ENCODE measurements at places on chromosomes 6 and 20. TPM values are rescaled to one million over a fixed set of nuclear protein-coding genes. Genes with fewer than 3 reads are reported as not detected.
A peak's percentile ranks its signal among the peaks of the same experiment; 100 is the strongest.

GRCh38 chr6:94487371-94487770, 1068.0 kb upstream of the EPHA7 start:
- no peaks in the 10 kb centered on the region for H3K4me1 ChIP-seq
- no peaks in the 10 kb centered on the region for H3K27me3 ChIP-seq

The TINAG gene
- polyA plus RNA-seq = not detected

The SEL1L2 gene
- not detected for polyA plus RNA-seq

DNA sequence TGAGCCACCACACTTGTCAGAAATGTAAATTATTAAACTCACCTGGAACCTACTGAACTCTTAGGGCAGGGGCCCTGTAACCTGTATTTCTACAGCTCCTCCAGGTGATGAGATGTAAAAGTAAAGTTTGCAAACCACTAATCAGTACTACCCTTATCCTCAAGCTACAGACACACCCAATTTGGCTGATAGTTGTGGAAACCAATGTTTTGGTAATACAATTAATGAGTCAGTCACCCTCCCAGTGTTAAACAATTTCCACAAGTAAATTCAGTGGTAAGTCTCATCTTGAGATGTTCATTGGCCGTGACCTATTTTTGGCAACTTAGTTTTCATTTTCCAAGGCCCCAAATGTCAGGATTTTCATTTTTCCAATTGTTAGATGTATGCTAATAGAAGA, 29.6 kb downstream of the GCNT2 start:
- H3K4me1 ChIP-seq = peaks cover 2% of the 10 kb centered on the region
- no peaks in the 10 kb centered on the region for H3K36me3 ChIP-seq
- H3K4me3 ChIP-seq = no peak overlapping the region
- DNase-seq = no peak

DNA sequence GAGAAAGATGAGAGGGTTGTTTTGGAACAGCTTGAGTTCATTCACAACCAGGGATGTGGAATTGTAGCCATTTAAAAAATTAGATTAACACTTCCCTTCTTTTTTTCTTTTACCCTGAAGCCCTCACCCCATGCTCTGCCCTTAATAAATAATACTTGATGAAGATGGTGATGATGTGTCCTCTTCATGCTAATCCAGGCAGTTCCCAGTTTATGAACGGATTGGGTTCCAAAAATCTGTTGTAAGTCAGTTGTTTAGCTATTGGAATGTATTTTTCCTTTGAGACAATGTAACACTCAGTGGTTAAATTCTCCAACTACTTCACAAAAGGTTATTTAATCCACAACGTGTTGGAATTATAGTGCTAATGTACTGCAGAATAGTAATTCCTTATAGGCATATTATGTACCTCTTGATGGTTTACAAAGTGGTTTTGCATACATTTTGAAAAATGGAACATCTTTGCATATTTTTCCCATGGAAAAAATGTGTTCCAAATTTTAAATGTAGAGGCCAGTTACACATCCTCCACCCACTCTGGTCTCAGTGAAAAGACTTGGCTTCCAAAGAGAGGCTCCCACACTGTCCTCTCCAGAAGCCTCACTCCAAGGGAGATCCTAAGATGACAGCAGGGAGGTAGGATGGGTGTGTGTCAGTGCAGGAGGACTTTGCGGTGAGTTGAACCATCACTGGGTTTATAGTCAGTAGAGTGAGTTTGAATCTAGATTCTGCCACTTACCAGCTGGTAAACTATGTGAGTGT, 45.8 kb upstream of the CEP162 start:
- no peak overlapping the region for H3K27ac ChIP-seq
- no peaks in the 10 kb centered on the region for H3K4me1 ChIP-seq
- no peak for DNase-seq
- H3K36me3 ChIP-seq = no peaks in the 10 kb centered on the region
- no peaks in the 10 kb centered on the region for H3K27me3 ChIP-seq

DNA sequence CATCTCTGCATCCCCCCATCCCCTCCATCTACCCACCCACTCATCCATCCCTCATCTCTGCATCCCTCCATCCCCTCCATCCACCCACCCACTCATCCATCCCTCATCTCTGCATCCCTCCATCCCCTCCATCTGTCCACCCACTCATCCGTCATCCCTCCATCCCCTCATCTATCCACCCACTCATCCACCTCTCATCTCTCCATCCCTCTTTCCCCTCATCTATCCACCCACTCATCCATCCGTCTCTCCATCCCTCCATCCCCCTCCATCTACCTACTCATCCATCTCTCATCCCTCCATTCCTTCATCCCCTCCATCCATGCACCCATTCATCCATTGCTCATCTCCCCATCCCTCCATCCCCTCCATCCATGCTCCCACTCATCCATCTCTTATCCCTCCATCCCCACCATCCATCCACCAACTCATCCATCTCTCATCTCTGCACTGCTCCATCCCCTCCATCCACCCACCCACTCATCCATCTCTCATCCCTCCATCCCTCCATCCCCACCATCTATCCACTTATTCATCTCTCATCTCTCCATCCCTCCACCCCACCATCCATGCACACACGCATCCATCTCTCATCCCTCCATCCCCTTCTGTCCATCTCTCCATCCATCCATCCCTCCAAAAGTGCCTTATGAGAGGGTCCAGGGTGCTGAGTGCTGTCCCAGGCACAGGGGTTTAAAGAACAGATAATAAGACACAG, 51.4 kb downstream of the WDR27 start:
- H3K4me3 ChIP-seq = no peak overlapping the region
- H3K4me1 ChIP-seq = no peaks in the 10 kb centered on the region
- no peak overlapping the region for H3K27ac ChIP-seq
- H3K27me3 ChIP-seq = no peaks in the 10 kb centered on the region
- DNase-seq = no peak

DNA sequence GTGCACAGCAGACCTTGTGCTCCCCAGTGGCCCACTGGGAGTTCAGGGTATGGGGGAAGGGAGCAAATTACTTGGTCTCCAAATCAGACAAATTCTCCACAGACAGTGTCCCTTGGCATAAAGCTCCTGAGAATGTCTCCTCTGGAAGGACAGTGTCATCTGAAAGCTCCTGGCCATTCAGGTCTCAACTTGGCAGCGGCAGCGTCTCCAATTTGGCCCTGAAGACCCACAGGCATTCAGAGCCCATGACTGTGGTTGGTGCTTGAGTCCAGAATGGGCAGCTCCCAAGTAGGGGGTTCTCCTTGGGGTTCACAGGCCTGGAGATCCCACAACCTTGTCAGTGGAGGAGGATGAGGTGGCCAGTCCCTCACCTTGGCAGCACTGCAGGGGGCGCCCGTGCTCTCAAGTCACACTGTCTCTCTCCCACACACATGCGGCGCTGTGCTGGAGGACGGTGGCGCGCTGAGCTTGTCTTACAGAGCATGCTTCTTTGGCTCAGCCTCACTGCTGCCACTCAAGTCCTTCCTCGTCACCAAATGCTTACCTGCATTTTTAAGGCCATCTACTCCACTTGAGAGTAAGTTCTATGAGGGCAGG, 20.7 kb downstream of the DYNLRB1 start:
- no peak overlapping the region for H3K4me3 ChIP-seq
- H3K27ac ChIP-seq = no peak overlapping the region
- H3K36me3 ChIP-seq = peaks cover 37% of the 10 kb centered on the region
- no peaks in the 10 kb centered on the region for H3K27me3 ChIP-seq
- H3K4me1 ChIP-seq = no peaks in the 10 kb centered on the region
- peak; percentile 25 for DNase-seq

GRCh38 chr20:6611911-6612605, 155.4 kb upstream of the BMP2 start:
- H3K36me3 ChIP-seq = no peaks in the 10 kb centered on the region
- H3K27ac ChIP-seq = no peak overlapping the region
- H3K27me3 ChIP-seq = no peaks in the 10 kb centered on the region
- no peak overlapping the region for H3K4me3 ChIP-seq
- DNase-seq = no peak

DNA sequence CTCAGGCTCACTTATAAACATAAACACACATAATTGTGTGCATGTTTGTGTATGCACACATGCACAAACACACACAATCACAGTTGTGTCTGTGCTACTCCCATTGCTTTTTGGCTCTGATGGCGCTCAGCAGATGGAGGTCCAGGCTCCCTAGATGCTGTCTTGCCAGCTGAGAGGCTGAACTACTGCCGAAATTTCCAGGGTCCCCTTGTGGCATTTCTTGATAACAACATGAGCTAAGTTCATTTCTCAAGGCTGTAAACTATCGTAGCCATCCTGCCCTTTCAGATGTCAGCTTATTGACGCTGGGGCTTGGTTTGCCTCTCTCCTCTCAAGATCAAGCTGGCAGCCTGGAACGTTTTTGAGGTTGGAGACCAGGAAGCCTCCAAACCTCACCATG, 313.9 kb upstream of the RNF24 start:
- peaks cover 5% of the 10 kb centered on the region for H3K27me3 ChIP-seq
- no peak overlapping the region for H3K27ac ChIP-seq
- no peak overlapping the region for H3K4me3 ChIP-seq

The HLA-DOB gene
- 0.49 TPM for polyA plus RNA-seq

GRCh38 chr6:41536795-41537758, 9.1 kb upstream of the FOXP4 start:
- DNase-seq = no peak
- peaks cover 14% of the 10 kb centered on the region for H3K27me3 ChIP-seq
- no peak overlapping the region for H3K27ac ChIP-seq
- H3K4me1 ChIP-seq = no peaks in the 10 kb centered on the region
- H3K36me3 ChIP-seq = no peaks in the 10 kb centered on the region

- no peaks in the 10 kb centered on the region for H3K27me3 ChIP-seq
- DNase-seq = no peak
- peaks cover 5% of the 10 kb centered on the region for H3K4me1 ChIP-seq
- no peaks in the 10 kb centered on the region for H3K36me3 ChIP-seq
These were observed 32.2 kb downstream of the COL11A2 start for GRCh38 chr6:33160096-33160495.

- H3K4me3 ChIP-seq = no peak overlapping the region
- no peak overlapping the region for H3K27ac ChIP-seq
- DNase-seq = no peak
- no peaks in the 10 kb centered on the region for H3K4me1 ChIP-seq
These were observed 30.9 kb downstream of the BAK1 start for GRCh38 chr6:33549196-33549595.

- no peaks in the 10 kb centered on the region for H3K27me3 ChIP-seq
- no peaks in the 10 kb centered on the region for H3K36me3 ChIP-seq
- H3K27ac ChIP-seq = peak overlapping the region; percentile 83
- peak overlapping the region; percentile 18 for H3K4me3 ChIP-seq
- peak; percentile 43 for DNase-seq
These were observed 18.4 kb downstream of the TRAM2 start for GRCh38 chr6:52558266-52559000.

The FAM209B gene
- 0.17 TPM for polyA plus RNA-seq

- peak overlapping the region; percentile 55 for H3K4me3 ChIP-seq
- H3K27me3 ChIP-seq = no peaks in the 10 kb centered on the region
- H3K4me1 ChIP-seq = peaks cover 18% of the 10 kb centered on the region
These were observed 50.0 kb upstream of the DST start for GRCh38 chr6:56692523-56693245.

- no peaks in the 10 kb centered on the region for H3K27me3 ChIP-seq
- H3K4me1 ChIP-seq = peaks cover 13% of the 10 kb centered on the region
- peaks cover 13% of the 10 kb centered on the region for H3K36me3 ChIP-seq
- DNase-seq = peak; percentile 15
These were observed 13.9 kb upstream of the NAA20 start for GRCh38 chr20:20003031-20003954.

GRCh38 chr6:37486121-37486839, 13.4 kb downstream of the CCDC167 start:
- H3K27me3 ChIP-seq = no peaks in the 10 kb centered on the region
- no peak overlapping the region for H3K4me3 ChIP-seq
- peaks cover 6% of the 10 kb centered on the region for H3K36me3 ChIP-seq
- DNase-seq = no peak
- no peak overlapping the region for H3K27ac ChIP-seq
